ENCODE measurements at places on chromosomes 6 and 20.

DNA sequence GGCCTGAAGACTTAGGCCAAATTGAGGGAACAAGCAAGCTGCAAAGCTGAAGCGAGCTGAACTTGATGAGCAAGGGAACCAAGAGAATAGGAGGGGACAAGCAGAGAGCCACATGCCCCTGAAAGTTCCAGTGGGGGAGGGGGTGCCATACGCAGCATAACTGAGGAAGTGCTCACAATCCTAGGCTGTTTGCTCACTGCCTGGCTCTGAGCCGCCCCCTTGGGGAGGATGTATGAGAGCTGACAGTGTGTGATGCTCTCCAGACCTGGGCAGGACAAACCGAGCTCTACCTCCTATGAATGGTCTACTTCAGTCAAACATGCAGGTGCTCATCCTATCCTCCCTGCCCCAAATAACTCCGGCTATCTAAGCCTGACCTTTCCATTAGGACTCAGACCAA lies 52.1 kb downstream of the FAXC start:
- DNase-seq, result no peak

DNA sequence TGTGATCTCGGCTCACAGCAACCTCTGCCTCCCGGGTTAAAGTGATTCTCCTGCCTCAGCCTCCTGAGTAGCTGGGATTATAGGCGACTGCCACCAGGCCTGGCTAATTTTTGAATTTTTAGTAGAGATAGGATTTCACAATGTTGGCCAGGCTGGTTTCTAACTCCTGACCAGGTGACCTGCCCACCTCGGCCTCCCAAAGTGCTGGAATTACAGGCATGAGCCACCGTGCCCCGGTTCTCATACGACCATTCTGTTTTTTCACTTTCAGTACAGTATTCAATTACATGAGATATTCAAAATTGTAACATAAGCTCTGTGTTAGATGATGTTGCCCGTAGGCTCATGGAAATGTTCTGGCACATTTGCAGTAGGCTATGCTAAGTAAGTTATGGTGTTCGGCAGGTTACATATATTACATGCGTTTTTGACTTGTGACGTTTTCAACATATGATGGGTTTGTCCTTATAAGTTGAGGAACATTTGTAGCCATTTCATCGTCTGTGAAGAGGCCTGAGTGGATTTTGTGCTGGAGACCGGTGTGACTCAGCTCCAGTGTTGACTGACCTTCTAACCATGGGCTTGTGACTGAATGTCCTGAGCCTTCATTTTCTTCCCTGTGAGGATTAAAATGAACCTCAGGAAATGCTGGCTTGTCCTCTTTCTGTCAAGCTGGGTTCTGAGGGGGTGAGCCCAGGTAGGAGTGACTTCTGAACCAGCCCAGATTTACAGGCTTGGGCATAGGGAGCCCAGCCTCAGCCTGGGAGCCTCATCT lies 12.2 kb downstream of the PPARD start:
- no peak for DNase-seq

- no peak for DNase-seq
Measured at GRCh38 chr6:35534407-35535170, 21.9 kb upstream of the TULP1 start.

GRCh38 chr6:15911753-15912504 lies 217.0 kb upstream of the MYLIP start:
- DNase-seq, result no peak

DNA sequence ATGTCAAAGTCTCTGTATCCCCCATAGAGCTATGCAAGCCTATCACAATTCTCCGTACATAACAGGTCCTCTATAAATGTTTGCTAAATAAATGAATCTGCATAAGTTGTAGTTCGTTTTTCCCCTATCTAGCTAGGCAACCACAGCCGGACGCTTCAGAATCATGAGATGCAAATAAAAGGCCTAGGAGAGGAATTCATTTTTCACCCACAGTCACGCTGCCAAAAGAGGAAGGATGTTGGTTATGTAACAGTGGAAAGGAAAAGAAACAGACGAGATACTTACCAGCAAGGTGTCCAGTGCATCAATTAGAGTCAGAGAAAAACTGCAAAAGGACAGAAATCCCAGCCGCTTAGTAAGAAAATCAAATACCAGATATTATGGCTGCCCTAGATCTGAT lies 2.4 kb downstream of the EDEM2 start:
- peak; percentile 24 for DNase-seq

DNA sequence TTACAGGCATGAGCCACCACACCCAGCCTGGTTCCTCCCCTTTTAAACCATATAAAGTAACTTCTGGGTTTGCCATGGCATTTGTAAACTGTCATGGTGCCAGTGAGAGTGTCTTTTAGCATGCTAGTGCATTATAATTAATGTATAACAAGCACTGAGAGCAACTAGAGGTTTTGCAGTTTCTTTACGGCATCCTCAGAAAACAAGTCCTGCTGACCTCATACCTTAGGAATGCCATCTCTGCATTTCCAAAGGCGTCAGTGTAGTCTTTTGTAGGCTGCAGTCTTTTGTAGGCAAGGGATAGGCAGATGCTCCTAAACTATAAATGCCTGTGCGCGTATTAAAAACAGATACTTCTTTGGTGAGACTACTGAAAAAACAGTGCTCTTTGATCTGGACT lies 75.0 kb upstream of the EZR start:
- DNase-seq, result no peak

DNA sequence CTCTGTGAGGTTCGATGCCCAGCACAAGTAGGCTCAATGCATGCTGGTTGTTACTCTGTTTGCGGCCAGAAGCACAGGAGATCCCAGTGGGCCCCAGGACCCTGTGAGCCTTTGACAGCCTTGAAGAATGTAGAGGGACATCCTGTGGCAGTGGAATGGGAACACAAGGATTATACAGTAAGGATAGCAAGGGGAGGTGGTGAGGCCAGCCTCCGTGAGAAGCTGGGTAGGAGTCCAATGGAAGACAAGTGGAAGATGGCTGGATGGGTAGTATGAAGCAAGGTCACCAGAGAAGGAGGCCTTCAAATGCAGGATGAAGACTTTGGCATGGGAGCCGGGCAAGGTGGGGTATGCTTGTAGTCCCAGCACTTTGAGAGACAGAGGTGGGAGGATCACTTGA lies 622.9 kb upstream of the CDH4 start:
- DNase-seq, result no peak

GRCh38 chr6:22875845-22876244 lies 306.5 kb downstream of the HDGFL1 start:
- no peak for DNase-seq

- no peak for DNase-seq
Measured at GRCh38 chr6:145245119-145245518, 490.2 kb downstream of the EPM2A start.

GRCh38 chr6:50699051-50699775 lies 14.1 kb upstream of the TFAP2D start:
- DNase-seq, result no peak

- no peak for DNase-seq
Measured at GRCh38 chr6:111667931-111668330, 62.3 kb upstream of the TRAF3IP2 start.

DNA sequence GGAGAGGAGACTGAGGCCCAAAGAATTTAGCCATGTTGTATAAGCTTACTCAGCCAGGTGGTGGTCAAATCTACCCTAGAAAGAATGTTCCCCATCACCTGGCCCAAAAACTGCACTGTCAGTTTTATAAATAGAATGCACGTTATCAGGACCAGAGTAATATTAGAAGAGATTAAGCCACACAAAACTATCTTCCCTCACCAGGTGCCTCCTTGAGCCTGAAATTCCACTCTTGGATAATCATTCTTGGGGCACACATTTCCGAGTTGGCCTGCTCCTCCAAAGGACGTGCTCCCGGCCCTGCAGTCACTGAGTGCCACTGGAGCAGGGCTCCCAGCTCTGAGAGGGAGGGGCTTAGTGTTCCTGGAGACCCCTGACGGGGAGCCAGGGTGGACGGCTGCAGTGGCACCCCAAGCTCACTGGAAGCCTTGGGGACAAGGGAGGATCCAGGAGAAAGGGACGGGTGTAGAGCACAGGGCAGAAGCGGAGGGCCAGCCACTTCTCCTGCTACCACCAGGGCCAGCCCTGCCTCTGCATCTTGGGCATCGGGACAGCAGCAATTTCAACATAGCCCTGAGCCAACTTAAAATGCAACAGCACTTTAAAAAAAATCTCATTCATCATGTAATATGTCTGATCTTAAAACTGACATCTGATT lies 160.8 kb upstream of the QKI start:
- DNase-seq, result no peak

DNA sequence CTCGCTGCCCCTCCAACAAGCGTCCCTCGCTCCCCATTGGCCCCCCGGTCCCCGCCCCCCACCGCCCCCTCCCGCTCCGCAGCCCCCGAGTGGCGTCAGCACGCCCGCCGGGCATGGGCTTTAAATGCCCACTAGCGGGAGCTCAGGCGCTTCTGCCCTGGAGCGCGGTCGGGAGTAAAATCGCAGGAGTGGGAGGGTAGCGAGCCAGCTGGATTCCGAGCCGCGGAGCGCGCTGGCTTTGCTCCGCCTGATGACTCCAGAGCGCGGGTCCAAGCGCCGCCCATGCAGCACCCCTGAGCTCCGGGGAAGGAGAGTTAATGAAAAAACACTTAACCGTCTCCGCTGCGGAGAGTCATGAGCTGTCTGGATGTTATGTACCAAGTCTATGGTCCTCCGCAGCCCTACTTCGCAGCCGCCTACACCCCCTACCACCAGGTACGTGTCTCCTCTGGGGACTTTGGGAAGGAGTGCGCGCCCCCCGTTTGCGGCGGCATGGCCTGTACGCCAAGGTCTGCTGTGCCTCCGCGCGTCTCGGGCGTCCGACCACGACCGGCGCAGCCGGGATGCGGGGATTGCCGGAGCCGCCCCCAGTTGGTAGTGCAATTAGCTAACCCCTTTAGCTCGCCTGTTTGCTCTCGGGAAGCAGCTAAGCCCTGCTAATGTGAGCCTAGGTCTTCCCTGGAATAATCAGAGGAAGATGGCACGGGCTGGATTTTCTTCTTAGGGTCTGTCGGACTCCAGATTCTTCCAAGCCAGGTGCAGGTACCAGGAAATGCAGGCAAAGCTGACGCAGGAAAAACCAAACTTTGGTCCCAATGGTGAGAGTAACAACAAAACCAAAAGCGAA lies at the start of gene VGLL2:
Gene VGLL2, plus strand, starts transcription at position 149 of the 847 bp plus-strand sequence. Its CDS starts 206 bp downstream, at position 355.
- no peak for DNase-seq

Measured in hematopoietic multipotent progenitor cell treated with erythropoietin and hydrocortisone succinate and interleukin-3 and kit ligand, for 8 days (in vitro differentiated cells).